Fibroblast of skin of left quadriceps (primary cell): ENCODE measurements at places on chromosomes 12 and 14.

DNA sequence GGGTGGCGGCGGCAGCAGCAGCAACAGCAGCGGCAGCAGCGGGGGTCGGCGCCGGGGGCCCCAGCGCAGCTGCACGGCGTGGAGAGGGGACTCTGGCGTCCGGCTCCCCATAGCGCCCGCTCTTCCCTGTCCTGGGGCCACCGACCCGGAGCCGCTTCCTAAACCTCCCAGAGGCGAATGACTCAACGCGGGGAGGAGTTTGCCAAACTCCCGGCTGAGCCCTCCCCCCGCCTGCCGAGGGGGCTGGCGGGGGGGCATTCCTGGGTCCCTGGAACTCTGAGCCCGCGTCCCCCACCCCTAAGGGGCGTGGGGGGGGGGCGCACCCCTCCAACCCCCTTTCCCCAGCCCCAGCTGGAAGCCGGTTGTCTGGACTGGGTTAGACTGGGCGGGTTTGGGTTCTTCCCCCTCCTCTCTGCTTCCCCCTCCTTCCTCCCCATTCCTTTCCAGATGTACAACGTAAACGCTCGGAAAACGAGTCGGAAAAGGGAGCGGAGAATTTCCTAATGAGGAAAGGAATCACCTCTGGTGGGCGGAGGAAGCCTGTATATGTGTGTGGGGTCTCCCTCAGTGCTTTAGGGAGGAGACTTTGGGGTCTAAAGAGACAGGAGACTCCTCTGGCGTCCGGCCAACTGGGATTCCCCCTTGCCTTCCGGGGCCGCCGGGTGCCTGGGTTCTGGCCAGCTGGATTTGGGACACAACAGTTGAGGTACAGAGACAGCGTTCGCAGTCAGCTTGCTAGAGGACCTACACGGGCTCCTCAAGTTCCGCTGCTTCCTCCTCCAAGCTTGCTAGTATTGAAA lies at the start of gene ITGA5:
Gene ITGA5, minus strand, starts transcription at position 179 of the 800 bp plus-strand sequence. Its CDS starts 68 bp downstream, at position 111.
- peak; percentile 62 for DNase-seq

DNA sequence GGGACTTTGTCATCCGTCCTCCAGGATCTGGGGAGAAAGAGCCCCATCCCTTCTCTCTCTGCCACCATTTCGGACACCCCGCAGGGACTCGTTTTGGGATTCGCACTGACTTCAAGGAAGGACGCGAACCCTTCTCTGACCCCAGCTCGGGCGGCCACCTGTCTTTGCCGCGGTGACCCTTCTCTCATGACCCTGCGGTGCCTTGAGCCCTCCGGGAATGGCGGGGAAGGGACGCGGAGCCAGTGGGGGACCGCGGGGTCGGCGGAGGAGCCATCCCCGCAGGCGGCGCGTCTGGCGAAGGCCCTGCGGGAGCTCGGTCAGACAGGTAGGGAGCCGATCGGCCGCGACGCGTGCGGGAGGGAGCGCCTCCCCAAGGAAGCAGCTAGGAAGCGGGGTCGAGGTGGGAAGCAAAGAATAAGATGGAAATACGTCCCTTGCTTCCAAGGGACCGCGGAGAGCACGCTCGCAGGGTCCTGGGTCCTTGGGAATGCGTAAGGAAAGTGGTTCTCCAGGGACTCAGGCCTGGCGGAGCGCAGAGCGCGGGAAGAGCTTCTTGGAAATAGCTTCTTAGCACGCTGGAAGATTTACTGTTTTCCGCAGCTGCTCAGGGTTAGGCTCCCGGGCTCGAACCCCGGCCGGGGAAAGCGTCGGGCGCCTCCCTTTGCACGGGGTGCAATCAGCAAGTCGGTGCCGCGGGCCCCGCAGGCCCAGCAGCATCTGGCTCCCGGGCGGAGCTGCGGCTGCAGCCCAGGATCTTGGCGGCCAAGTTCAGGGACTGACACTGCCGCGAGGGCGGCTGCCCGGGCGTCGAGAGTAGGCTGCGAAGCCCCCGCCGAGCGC lies 457 bp downstream of the SOCS2 start:
- DNase-seq: no peak

- DNase-seq: no peak
Measured at GRCh38 chr14:76698191-76698590, 63.1 kb upstream of the VASH1 start.

GRCh38 chr14:106831322-106831720 lies 1304.9 kb downstream of the TMEM121 start:
- DNase-seq: no peak

DNA sequence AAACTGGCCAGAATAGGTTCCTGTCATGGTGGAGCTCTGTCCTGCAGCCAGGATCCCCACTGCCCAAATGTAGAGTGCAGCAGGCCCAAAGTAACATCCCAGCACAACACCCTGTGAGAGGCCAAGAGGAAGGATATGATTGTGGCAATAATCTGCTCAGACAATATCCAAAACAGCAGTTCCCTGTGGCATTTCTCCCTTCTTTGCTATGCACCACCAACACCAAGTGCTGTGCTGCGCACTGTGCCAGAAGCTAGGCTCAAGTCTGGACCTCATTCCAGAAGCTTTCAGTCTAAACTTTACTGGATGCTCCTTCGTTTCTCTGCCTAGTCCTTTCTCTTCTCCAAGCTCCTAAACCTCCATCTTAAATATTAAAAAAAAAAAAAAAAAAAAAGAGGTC lies 33.4 kb downstream of the SLC11A2 start:
- no peak for DNase-seq

DNA sequence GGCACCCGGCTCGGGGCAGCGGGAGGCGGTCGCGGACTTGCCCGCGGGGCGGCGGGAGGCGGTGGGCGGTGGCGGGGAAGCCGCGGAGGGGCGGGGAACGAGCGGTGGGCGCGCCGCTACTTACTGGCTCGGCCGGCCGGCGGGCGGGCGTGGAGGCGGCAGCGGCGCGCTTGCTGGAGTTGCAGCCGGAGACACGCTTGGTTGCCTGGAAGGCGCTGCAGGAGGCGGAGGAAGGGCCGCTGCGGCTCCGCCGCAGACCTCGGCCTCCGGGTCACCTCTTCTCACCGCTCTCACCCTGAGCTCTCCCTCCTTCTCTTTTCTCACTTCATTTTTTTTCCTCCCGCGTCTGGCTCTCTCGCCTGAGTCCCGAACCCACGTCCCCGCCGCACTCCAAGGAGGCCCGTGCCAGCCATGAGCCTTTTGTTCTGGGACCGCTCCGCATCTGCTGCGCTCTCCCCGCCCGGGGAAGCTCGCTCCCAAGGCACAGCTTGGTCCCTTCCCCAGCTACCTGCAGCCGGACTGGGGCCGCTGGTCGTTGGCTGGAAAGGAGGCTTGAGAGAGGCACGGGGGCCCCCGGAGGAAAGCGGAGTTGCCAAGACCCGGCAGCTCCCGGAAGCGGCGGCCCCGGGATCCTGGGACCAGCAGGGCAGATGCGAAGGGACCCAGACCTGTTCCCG lies 592 bp upstream of the KCNK10 start:
- DNase-seq: no peak

GRCh38 chr14:77883847-77884238 lies 83.9 kb downstream of the ADCK1 start:
- no peak for DNase-seq

DNA sequence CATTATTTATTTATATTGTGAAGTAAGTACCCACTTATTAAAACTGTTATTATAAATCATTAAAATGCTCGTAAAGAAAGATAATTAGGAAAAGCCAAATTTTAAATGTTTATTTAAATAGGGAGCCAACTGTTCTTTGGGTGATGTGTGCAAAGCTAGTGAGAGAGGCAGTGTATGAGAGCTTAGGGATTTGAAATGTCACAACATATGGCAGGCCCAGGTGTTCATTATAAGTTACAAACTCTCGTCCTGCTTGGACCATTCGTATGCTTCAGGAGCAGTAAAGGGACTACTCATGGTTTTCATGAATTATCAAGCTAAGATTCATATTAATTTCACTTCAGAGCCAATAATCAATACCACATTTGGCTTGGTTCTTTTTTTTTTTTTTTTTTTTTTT lies 154.5 kb downstream of the TGFB3 start:
- no peak for DNase-seq

DNA sequence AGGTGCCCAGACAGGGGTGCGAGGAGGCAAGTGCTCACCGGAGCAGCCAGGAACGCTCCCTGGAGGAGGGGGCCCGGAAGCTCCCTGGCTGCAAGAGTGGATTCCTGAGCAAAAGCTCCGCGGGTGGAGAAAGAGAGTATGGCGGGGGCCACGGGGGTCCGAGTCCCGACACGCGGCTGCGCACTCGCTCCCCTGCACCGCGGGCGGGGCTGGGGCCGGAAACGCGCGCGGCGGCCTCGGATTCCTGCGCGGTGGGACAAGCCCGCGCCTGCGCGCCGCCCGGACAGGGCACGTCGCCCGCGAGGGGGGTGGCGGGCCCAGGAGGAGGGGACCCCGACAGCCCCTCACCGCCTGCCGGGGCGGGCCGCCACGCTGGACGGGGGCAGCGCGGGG lies 27.8 kb upstream of the GPR132 start:
- DNase-seq: no peak

DNA sequence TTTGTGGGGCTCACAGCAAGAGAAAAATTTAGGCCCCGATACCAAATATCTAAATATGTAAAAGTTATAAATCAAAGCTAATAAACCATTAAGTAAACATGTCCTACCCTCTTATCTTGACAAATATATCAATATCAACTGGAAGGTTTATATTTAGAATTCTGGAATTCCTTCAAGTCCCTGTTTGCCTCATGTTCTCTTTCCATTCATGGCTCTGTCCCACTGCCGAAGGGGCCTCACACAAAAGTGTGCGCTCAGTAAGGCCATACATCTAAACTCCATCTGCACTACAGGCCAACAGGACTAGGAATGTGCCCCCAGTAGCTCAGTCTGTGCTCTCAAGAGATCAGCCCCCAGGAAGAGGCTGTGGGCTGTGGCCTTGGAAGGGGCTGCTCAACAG lies 10.6 kb upstream of the ATP5MC2 start:
- no peak for DNase-seq

DNA sequence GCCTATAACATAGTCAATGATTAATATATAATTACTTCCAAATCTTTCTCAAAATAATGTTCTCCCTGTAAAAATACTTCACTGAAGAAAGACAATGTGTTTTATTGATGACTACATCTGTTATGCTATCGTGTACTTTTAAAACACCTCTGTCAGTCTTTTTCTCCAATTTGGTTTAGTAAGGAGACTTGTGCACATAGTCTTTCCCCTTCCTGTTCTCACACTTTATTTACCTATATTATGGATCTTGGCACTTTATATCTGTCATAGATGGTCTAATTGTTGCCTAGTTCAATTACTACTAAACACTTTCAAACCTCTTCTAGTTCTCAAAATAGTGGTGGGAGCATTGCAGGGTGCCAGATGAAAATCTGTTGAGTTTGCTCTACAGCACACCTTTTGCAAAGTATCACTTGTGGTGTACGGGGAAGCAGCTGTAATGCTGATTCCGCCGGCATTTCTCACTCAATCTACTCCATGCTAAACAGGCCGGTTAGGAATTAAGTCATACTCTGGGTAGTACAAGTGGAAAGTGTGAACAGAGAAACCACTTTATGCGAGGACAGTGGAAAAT lies 1.1 kb upstream of the INSM2 start:
- DNase-seq: no peak

GRCh38 chr12:129815846-129816245 lies 88.0 kb downstream of the TMEM132D start:
- no peak for DNase-seq

DNA sequence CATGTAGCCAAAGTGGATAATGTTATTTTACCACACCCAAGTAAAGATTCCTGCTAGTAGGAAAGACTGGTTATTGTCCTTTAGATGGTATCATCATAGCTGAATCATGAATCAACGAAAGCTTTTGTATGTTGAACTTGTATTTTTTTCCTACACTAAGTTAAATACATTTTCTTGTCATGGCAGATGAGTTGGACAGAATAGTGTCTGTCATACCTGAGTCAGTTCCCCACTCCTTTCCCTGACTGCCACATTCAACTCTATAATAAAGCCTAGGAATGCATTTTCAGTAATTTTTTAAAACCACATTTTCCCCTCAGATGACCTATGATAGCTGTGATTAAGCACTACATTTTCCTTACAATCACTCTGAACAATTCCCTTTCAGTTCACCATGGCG lies 9.3 kb upstream of the PTHLH start:
- no peak for DNase-seq

- no peak for DNase-seq
Measured at GRCh38 chr14:69325646-69326265, 65.8 kb downstream of the GALNT16 start.

DNA sequence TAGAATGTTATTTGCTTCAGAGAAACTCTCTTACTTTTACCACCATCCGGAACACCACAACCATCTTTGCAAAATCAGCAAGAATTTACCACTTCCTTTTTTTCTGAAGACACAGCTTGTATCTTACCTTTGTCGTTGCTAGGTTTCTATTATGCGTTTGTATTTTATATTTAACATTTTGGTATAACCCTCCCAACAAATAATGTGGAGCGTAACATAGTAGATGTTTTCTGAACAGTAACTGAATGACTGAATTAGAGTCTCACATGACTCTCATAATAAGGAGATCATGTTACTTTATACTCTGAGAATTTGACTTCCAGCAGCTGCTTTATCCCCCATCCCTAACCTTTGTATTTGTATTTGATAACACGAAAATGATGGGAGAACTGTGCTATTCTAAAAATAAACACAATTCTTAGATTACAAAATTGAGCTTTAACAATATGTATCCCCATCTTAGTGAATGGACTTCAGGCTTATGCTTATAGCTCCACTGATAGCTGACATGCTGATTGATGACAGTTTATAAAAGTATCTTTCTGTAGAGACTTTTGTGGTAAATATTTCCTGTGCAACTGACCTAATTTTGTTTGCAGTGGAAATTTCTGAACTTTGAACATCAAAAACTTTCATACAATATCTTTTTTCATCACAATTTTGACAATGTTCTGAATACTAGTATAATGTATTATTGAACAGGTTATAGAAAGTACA lies 7.9 kb upstream of the KLRB1 start:
- no peak for DNase-seq

DNA sequence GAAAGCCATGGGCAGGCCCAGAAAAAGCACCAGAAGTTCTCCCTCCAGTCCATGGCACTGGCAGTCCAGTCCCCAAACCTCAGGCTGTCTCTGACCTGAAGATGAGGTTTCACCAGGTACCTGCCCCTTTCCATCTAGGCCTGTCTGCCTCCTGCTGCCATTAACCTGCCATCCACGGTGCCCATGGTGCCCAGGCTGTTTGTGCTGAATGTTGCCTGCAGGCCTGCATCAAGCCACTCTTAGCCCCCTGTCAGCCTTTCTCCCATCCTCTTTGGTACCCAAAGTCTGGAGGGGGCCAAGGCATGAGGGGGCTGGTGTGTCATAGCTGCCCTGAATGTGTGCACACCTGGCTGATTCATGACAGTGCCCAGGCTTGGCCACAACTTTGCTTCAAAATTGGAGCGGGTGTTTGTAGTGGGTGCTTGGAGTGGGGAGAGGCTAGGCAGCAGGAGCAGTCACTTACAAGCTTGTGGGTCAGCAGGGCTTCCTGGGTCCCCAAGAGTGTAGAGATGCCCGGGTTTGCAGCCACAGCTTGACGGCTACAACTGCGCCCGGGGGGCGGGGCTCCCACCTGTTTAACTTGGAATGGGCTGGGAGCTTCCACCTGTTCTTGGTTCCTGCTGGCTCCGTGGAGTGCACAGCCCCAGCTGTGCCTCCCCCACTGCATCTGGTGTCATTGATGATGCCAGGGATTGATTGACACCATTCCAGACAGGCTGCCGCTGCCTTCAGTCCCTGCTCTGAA lies 88.5 kb downstream of the GPHN start:
- DNase-seq: no peak

DNA sequence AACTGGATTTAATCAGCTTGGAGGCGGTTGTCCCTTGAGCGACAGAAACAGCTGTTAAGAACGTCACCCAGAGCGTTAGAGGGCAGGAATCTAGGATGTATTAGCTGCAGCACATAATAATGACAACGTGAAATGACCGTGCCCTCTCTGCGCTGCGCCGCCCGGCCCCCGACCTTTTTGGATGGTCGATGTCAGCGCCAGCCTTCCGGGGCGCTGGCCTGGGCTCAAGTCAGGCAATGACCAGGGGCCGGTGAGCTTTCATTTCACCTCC lies 427 bp upstream of the TMEM120B start:
- no peak for DNase-seq
